ENCODE measurements at places on chromosomes 7 and 10.

GRCh38 chr7:139532636-139533155 is 9.2 kb downstream of the CLEC2L start:
- no peak for DNase-seq

DNA sequence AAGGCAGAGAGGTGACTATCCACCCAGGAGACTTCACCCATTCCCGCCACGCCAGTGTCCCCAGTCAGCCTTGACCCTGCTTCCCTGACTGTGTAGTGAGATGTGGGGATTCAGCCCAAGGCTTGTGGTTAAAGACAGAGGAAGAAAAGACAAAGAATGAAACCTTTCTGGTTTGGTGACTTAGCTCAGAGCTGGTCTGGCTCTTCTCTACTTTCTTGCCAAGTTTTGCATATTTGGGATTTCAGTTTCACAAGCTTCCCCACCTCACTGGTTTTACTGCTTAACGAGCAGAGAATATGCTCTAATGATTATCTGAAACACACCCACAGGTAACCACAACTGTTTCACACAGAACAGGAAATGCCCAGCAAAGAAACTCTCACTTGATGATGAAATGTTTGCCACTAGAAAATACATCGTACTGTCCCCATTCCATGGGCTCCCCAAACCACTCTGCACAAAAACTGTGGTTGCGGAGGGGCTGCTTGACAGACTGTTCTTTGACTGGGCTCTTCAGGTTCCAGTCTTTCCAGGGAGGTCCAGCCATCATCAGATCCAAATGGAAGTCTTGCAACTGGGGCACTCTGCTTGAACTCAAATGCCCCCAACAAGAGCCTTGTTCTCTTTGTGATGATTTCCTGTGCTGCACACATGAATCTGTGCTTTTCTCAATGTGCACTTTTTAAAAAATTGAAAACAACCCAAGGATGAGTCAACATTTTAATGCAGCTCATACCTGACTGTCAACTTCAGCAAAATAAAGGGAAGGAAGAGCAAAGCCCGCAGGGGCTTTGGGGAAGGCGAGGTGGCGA is 95.5 kb downstream of the CTBP2 start:
- no peak for DNase-seq

- DNase-seq: no peak
These were observed 118.2 kb downstream of the CDK6 start for GRCh38 chr7:92717993-92718716.

GRCh38 chr10:61821153-61821552 is 80.3 kb upstream of the ARID5B start:
- DNase-seq: no peak

DNA sequence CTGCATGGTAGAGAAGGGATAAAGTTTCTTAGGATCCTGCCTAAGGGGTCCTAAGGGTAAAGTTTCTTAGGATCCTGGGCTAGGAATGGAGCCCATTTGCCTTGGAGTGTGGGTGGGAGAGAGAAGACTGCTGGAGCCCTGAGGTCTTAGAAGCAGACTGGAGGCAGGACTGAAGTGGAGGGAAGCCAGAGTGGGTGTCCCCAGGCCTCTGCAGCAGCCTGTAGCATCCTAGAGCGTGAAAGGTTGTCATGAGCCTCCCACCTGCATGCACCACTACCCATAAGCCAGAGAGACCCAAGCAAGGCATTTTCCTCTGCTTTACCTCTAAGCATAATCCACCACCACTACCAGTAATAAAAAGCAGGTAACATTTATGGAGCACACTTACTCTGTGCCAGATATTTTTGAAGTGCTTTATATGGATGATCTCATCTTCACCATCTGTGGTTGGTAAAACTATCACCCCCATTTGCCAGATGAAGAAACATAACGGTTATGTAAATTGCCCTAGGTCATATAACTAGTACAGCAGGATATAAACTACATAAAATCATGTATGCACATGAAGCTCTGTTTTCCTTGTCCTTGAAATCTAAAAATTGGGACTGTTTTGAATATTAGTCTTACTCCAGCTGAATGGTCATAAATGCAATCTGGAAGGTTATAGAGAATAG is 103.5 kb upstream of the CCDC6 start:
- DNase-seq: no peak

DNA sequence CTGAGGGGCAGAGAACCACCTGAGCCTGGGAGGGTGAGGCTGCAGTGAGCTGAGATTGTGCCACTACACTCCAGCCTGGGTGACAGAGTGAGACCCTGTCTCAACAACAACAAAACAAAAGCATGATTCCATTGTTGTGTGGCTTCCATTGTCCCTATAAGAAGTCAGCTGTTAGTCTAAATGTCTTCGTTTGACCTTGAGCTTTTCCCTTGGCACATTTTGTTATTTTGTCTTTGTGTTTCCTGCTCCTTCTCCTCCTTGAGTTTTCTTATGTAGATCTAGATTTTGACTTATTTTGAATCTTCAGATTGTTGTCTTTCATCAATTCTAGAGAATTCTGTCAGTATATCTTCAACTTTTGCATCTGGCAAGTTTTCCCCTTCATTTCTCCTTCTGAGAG is 13.6 kb upstream of the JAKMIP3 start:
- no peak for DNase-seq

DNA sequence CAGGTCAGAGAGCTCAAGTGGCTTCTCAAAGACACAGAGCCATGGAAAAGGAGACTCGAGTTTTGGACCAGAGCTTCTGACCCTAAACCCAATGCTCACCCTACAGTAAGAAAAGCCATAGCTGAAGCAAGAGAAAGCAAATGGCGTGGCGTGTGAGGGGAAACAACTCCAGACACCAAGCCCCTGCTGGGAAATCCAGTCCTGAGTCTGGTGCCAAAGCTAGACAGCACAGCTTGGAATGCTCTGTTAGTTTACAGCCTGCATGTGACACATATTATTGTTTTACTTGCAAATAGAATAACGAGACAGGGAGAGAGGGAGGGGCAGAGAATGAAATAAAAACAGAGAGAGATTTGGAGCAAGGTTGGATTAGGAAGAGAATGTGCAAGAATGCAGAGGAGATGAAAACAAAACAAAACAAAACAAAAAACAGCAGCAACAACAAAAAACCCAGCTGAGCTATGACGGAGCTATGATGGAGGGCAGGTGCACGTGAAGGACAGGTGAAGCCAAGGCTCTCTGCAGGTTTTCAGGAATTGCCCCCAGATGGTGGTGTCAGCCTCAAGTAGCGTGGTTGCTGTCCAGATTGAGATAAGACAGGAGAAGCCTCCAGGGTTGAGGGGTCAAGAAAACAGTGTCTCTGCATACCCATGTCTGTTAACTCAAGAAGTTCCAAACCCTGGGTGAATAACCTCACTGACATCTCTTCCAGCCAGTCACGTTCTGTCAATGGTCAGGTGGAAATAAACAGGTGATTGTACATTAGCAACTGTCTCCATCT is 69.7 kb upstream of the LRRC18 start:
- DNase-seq: no peak

- DNase-seq: no peak
These were observed 144.4 kb downstream of the PTPN20 start for GRCh38 chr10:47055386-47056246.

GRCh38 chr7:72334066-72334465 is 78.1 kb downstream of the CALN1 start:
- DNase-seq: no peak

- DNase-seq: no peak
These were observed 626.0 kb downstream of the ACTR3B start for GRCh38 chr7:153385502-153385901.

DNA sequence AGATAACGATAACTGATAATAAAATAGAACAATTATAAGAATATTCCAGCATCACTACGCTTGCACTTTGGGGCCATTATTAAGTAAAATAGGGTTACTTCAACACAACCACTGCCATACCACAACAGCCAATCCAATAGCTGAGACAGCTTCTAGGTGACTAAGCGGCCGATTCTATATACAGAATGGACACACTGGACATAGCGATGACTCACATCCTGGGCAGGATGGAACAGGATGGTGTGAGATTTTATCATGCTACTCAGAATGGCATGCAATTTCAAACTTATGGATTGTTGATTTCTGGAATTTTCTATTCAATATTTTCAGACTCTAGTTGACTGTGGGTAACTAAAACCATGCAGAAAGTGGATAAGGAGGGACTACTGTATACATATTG is 920.9 kb downstream of the LRMDA start:
- DNase-seq: no peak

DNA sequence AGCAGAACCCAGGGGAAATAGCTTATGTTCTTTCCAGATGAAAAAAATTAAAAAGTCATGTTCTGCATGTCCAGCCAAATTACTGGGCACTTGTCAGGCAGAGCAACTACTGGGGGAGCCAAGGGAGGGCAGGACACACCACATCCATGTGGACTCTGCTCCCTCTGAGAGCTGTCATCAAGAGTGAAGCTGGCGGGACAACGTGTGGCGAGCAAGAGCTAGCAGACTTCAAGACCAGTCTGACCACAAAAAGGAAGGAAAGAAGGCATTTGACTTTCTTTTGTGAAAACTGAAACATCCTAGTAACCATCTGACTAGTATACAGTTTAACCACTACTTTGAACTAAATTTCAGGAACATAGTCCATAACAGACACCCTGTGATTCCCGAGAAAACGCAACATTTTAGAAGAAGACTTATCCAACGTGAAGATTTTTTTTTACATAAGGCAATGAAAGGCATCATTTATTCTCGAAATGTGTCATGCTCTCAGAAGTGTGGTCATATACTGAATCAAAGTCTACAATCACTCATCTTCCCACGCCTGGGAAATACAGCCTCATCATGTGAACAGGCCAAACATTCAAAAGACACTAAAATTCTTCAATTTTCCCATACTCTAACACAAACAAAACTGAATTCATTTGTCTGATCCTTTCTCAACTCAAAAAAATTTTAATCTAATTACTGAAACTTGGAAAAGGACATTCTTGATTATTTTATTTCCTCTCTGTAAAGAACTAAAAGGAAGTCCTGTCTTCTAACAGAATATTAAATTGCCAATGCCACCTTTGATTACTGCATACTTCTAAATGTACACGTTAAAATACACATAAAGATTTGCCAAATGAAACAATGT is 15.5 kb downstream of the CYTH3 start:
- DNase-seq: no peak

DNA sequence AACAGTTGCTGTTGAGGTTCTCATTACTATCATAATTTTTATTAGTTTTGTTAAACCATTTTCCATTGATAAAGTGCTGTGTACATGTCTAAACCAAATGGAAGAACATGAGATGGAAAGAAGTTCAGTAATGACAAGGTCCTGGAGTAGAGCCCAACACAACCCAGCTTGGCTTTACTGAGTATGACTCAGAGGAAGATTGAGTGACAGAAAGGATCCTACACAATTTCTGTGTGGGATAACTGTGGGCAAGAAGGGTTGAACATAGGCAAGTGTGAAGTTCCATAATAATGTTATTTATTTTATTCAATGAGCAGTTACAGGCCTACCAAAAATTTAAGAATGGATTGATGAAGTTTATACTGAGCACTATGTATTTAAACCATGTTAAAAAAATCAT is 15.9 kb downstream of the PRKG1 start:
- no peak for DNase-seq

- DNase-seq: no peak
These were observed 66.2 kb upstream of the ARID5B start for GRCh38 chr10:61835069-61835945.

GRCh38 chr7:13188236-13188805 is 500.9 kb downstream of the ARL4A start:
- no peak for DNase-seq

DNA sequence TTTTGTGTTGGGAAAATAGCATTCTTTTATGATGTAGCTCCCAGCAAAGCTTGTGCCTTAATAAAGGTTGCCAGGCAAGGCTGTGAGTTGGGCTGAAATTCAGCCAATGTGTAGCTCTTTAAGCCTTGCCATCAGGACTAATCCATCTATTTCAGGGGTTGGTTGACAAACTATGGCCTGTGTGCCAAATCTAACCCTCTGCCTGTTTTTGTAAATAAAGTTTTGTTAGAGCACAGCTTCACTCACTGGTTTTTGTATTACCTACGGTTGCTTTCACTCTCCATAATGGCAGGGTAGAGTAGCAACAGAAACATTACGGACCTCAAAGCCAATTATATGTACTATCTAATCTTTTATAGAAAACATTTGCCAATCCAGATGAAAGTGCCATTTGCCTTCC is 638.1 kb upstream of the POT1 start:
- DNase-seq: no peak

DNA sequence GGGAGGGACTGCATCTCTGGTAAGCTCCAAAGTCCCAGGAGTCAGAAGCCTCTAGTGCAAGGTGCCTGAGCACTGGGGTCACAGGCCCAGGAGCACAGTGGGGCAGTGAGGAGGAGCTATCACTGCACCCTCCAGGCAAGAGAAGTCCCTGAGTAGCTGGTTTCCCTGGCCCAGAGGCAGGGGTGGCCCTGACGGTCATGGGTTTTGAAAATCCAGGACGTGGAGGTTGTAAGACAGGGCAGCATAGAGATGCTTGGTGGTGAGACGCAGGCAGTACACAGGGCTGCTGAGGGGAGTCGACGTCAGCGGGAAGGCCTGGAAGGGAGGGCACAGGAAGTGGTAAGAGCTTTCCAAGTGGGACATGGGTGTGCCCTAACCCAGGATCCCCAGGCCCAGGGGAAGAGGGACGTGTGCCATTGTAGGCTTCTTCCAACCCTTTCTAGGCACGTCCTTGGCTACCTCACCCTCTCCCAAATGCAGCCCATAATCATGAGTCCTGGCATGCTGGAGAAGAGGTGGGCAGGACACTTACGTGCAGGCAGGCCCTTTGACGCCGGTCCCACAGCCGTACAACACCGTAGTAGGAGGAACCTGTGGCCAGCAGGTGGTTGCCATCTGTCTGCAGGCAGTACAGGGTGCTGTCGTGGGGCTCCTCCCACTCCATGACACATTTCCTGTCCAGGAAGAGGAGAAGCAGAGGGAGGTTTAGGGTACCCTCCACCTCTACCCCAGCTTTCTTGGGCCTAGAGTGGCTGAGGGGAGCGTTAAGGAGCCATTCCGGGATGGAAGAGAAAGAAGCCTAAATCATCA is 23.2 kb downstream of the DPCD start:
- DNase-seq: no peak

DNA sequence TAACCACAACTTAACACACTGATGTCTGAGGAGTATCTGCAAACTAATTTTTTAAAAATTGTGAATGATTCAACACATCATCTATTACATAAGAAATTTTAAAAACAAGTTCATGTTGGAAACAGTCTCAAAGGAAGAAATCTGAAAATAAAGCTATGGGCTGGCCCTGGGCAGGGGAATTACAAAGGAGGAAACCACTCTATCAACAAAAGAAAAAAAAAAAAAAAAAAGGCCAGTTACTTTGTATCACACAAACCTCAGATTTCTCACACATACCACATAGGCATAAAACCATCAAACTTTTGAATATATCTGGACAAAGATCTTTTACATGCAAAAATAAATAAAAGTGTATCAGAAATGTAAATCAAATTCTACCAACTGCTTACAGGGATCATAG is 20.8 kb downstream of the TIAL1 start:
- DNase-seq: no peak

GRCh38 chr10:77289790-77290189 is 347.8 kb downstream of the KCNMA1 start:
- DNase-seq: no peak

DNA sequence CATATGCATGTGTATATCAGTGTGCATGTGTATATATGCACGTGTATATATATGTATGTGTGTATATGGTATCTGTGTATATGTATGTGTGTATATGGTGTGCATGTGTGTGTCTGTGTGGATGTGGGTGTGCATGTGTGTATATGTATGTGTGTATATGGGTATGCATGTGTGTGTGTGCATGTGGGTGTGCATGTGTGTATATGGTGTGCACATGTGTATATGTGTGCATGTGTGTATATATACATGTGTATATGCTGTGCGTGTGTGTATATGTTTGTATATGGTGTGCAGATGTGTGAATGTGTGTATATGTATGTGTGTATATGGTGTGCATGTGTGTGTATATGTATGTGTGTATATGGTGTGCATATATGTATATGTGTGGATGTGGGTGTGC is 245.2 kb downstream of the ADAM12 start:
- no peak for DNase-seq
